ENCODE measurements at places on chromosomes 7 and 10.

GRCh38 chr10:33917069-33917780 is 582.8 kb upstream of the NRP1 start:
- DNase-seq, result no peak

- DNase-seq, result no peak
These were observed 67.7 kb downstream of the ST8SIA6 start for GRCh38 chr10:17386616-17387075.

DNA sequence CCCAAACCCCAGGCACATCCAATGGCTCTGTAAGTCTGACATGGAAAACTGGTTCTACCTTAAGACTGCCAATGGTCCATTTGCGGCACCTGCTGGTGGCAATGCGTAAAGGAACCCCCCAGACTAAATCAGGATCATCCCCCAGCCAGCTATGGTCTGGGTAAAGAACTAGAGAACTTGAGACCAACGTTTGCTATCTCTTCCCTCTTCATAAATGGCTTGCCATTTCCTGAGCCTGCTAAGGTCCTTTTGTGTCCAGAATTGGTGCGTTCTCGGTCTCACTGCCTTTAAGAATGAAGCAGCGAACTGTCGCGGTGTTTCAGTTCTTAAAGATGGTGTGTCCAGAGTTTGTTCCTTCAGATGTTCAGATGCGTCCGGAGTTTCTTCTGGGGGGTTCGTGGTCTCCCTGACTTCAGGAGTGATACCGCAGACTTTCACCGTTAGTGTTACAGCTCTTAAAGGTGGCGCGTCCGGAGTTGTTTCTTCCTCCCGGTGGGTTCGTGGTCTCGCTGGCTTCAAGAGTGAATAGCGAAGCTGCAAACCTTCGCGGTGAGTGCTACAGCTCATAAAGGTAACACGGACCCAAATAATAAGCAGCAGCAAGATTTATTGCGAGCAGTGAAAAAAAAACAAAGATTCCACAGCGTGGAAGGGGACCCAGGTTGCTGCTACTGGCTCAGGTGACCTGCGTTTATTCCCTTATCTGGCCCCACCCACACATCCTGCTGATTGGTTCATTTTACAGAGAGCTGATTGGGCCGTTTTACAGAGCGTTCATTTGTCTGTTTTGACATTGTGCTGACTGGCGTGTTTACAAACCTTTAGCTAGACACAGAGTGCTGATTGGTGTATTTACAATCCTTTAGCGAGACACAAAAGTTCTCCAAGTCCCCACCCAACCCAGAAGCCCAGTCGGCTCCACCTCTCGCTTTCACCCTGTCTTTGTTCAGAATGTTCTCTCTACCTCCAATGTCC is 95.4 kb downstream of the ELMO1 start:
- no peak for DNase-seq

DNA sequence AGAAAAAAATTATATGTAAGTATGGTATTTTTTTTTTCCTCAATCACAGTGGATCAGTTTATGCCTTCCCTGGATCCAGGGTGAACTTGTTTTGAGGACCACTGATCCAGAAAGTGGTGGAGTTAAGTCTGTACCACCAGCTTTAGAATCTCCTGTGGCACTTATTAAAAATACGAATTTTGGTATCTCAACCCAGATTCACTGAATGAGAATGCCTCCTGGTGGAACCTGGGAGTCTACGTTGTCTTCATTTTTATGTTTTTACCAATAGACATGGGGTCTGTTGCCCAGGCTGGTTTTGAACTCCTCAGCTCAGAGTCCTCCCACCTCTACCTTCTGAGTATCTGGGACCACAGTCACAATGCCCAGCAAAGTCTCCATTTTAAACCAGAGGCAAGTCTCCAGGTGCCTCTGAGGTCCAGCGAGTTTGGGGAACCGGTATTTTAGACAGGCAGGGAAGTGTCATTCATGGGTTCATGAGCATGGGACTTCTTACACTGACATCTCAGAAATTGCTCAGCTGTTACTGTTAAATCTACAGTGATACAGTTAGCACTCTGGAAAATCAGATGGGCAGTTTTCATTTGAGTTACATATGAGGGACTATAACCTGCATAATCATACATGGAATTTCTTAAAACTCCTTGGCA is 200.9 kb downstream of the AUTS2 start:
- no peak for DNase-seq

GRCh38 chr7:30921540-30922401 is 10.1 kb downstream of the AQP1 start:
- no peak for DNase-seq

- DNase-seq, result no peak
These were observed 563.6 kb upstream of the SEMA3D start for GRCh38 chr7:85750454-85750949.

DNA sequence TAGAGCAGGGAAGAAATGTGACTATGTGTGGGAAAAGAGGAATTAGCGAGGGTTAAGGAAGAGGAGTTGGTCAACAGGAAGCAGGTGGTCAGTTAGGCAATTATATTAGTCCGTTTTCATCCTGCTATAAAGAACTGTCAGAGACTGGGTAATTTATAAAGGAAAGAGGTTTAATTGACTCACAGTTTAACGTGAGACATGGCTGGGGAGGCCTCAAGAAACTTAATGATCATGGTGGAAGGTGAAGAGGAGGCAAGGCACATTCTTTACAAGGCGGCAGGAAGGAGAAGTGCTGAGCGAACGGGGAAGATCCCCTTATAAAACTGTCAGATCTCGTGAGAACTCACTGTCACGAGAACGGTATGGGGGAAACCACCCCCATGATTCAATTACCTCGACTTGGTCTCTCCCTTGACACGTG is 35.0 kb downstream of the RAMP3 start:
- no peak for DNase-seq

- DNase-seq, result no peak
These were observed 135.6 kb downstream of the LHPP start for GRCh38 chr10:124596962-124597845.

GRCh38 chr10:59456199-59456598 is 93.8 kb upstream of the FAM13C start:
- no peak for DNase-seq

DNA sequence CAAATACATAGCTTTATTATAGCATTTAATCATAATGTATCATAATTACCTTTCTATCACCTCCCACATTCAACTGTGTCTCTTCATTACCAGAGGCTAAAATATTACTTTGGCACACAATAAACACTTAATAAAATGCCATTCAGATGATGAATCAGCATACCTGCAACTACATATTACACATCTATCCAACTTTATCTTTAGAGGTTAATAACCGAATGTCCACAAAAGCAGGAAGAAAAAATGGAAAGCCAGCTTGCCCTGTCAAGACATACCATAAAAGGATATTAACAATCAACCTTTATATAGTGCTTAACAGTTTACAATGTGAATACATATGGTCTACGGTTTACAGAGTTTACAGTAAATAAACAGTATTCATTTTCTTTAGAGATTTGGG is 12.7 kb downstream of the CACUL1 start:
- DNase-seq, result no peak

DNA sequence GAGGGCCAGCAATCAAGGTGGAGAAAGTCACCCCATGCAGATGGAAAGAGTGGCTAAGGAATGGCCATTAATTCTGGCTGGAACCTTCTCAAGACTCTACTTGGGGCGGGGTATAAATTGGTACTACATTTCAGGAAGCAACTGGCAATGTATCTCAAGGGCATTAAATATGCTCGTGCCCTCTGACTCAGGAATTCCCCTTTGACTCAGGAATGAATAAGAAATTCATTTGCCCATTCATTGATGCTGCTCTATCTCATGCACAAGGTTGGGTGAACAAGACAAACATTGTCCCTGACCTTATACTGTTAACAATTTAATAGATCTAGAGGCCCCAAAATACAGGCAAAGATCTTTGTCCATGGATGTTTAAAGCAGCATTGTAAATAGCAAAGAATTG is 188.1 kb downstream of the MYOF start:
- no peak for DNase-seq

GRCh38 chr7:96837593-96837992 is 127.9 kb upstream of the SEM1 start:
- DNase-seq, result no peak

DNA sequence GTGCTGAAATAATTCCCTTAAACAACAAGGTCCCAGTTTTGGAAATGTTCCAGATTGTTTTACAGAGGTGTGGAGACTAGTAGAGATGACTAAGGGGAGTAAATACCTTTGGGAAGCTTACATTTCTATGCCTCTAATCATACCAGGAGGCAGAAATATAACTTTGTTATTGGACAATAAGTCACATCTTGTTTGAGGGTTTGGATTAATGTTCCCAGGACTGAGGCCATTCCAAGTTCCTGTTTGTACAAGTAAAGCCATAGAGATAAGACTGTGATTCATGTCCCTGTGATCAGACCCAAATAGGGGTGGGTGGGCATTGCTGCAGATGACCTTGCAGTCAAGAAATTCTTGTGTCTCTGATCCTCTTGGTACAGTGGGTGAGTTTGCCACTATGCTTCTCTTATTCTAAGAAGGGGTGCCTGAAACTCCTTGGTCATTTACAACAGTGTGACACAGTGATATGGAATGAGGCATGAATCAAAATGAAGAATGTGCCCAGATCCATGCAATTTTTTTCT is 508.3 kb downstream of the SORCS3 start:
- DNase-seq, result no peak

DNA sequence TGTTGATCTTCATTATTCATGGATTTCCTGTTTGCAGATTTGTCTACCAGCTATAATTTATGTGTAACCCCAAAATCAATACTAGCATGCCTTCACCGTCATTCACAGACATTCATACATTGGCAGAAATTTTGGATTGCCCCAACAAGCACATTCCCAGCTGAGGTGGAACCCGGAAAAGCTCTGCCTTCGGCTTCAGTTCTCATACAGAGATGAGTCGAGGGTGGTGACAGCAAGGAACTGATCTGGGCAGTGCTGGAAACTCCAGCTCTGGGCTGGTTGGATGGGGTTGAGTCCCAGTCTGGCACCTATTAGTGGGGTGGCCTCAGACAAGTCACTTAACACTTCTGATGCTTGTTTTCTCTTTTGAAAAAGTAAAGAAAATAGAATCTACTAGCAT is 267.5 kb downstream of the SNX13 start:
- DNase-seq, result no peak

DNA sequence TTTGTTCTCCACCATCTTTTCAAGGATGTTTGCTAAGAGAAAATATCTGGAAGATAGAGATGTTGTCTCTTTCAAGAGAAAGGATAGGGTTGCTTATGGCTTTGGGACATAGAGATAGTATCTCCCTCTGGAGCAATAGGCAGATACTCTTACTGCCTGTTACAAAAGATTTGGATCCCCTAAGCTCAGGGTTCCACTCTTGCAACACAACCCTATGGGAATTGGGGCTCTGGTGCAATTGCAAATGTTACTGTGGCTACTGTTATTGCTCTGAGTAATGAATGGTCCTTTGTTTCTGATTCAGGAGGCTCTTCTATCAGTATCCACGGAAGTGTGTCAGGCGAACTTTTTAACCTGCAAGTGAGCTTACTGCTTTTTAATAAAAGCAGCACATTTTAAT is 88.8 kb downstream of the GPR85 start:
- no peak for DNase-seq

GRCh38 chr10:5364890-5365338 is at the start of gene UCN3:
Gene UCN3 (plus strand): TSS chr10:5364966. CDS start chr10:5373721, 8,755 bp downstream.
- no peak for DNase-seq

- DNase-seq, result no peak
These were observed 5.6 kb downstream of the TMEM229A start for GRCh38 chr7:124027236-124027635.

DNA sequence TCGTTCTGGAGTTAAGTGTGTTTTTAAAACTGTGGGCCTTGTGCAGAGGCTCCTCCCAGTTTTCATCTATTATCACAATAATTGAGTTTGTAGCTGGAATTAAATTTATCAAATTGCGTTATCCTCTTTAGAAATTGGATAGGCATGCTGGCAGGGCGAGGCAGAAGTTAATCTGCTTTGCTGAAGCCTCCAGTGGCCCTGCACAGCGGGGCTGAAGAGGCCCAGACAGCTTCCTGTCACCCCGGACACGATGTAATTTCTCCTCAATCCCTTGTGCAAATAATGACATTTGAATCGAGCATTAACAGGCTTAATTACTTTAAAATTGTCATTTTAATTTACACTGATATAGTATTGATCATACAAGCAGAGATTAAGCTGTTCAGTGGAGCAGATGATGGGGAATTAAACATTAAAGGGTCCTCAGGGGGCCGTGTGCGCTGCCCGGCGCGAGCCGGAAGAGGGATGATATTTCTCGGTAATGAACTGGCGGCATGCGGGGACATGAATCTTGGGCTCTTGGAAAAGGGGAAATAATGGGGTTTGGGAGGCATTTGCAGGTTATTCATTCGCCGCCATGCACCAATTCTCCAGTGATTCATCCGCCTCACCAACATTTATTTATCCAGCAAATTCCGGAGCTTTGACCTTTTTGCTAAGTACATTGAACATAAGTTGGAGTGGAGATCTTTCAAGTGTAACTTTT is 118.5 kb downstream of the NKX6-2 start:
- no peak for DNase-seq

DNA sequence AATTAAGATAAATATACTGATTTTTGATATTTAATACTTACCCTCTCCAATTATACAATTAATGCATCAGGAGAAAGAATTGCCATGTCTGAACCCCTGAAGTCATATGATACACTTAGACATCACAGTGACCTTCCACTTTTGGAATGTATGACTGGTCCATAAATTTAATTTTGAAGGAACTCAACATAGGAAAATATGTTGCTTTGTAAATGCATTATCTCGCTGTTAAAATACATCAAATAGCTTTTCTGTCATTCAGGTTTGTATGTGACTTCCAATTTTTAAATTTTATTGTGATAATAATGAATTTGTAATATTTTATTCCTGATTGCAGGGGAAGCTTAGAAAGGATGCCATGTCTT is 631.9 kb upstream of the ANKRD30A start:
- DNase-seq, result no peak

DNA sequence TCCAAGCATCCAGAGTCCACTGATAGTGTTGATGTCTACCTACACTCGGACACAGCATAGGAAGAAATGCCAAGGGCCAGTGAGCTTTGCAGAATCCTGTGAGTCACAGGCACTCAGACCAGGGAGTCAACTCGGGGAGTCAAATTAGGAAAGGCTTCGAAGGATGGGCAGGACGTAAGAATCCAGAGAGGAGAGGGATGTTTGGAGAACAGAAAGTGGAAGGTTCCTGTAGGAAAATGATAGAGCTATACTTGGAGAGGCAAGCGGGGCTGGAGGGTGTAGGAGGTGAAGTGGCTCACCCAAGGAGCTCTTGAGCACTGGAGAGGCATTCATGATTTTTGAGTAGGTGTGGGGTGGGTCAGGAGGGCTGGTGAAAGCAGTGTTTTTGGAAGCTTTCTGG is 3.0 kb downstream of the ZYX start:
- no peak for DNase-seq

- DNase-seq, result no peak
These were observed 43.1 kb downstream of the STK17A start for GRCh38 chr7:43625980-43626379.

DNA sequence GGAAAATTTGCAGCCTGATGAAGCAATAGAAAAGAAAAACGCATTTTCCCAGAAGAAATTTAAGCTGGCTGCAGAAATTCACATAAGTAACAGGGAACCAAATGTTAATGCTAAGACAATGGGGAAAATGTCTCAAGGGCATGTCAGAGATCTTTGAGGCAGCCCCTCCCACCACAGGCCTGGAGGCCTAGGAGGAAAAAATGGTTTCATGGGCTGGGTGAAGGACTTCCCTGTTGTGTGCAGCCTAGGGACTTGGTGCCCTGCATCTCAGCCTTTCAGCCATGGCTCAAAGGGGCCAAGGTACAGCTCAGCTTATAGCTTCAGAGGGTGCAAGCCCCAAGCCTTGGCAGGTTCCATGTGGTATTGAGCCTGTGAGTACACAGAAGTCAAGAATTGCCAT is 476.1 kb upstream of the DPP6 start:
- DNase-seq, result no peak
